Kidney (tissue), 22 donors: ENCODE measurements at places on chromosomes 5 and 9. TPM values are rescaled to one million over a fixed set of nuclear protein-coding genes. Genes with fewer than 3 reads are reported as not detected.

ORM2 gene
- not detected for total RNA-seq

ADAMTS6 gene
- total RNA-seq, result 6.7 TPM

ANKRD55 gene
- total RNA-seq, result 1.2 TPM

ISCA1 gene
- total RNA-seq, result 31.0 TPM

PCDHB6 gene
- total RNA-seq, result 2.0 TPM

ADAMTS2 gene
- 13.6 TPM for total RNA-seq

IL7R gene
- total RNA-seq, result 53.7 TPM

ARID3C gene
- not detected for total RNA-seq

EGFLAM gene
- total RNA-seq, result 5.1 TPM

PPP2R2B gene
- total RNA-seq, result 4.0 TPM

CKMT2 gene
- 3.7 TPM for total RNA-seq

FNIP1 gene
- 31.1 TPM for total RNA-seq

NME5 gene
- 20.6 TPM for total RNA-seq

ZBED3 gene
- 20.7 TPM for total RNA-seq

SPATA9 gene
- 1.0 TPM for total RNA-seq

TIMD4 gene
- 8.0 TPM for total RNA-seq

SLC6A18 gene
- not detected for total RNA-seq

SLC46A2 gene
- 0.66 TPM for total RNA-seq

SPATA31E1 gene
- total RNA-seq, result not detected

ANKRD34B gene
- total RNA-seq, result 1.5 TPM

PCDHA12 gene
- 5.2 TPM for total RNA-seq

NRG2 gene
- total RNA-seq, result 1.9 TPM

ALDH1A1 gene
- 191 TPM for total RNA-seq

GALT gene
- total RNA-seq, result 49.2 TPM

IL5 gene
- total RNA-seq, result not detected

BRINP1 gene
- total RNA-seq, result 1.4 TPM

MTX3 gene
- 18.7 TPM for total RNA-seq

INSL6 gene
- total RNA-seq, result 0.47 TPM

LARP1 gene
- total RNA-seq, result 155 TPM

ZNF462 gene
- 47.0 TPM for total RNA-seq

KIF4B gene
- not detected for total RNA-seq
